ENCODE measurements at places on chromosomes 13 and 19. TPM values are rescaled to one million over a fixed set of nuclear protein-coding genes. Genes with fewer than 3 reads are reported as not detected.

ZNF540 gene
- total RNA-seq: 7.9 TPM

SBK2 gene
- total RNA-seq: not detected

SLAIN1 gene
- total RNA-seq: 3.5 TPM

LILRB2 gene
- 1.6 TPM for total RNA-seq

COQ8B gene
- total RNA-seq: 88.6 TPM

KIR2DL4 gene
- not detected for total RNA-seq

LILRA1 gene
- total RNA-seq: 1.2 TPM

ZNF135 gene
- 9.6 TPM for total RNA-seq

DIRAS1 gene
- not detected for total RNA-seq

SIGLECL1 gene
- not detected for total RNA-seq

WASF3 gene
- 45.4 TPM for total RNA-seq

GARIN5A gene
- not detected for total RNA-seq

MISP3 gene
- total RNA-seq: 1.8 TPM

COLGALT1 gene
- 84.3 TPM for total RNA-seq

GRCh38 chr19:41175801-41176777 is 16.9 kb upstream of the CYP2S1 start:
- peak; percentile 53 for DNase-seq

GRCh38 chr13:74203576-74203975 is 69.4 kb upstream of the KLF12 start:
- no peak for DNase-seq

DNA sequence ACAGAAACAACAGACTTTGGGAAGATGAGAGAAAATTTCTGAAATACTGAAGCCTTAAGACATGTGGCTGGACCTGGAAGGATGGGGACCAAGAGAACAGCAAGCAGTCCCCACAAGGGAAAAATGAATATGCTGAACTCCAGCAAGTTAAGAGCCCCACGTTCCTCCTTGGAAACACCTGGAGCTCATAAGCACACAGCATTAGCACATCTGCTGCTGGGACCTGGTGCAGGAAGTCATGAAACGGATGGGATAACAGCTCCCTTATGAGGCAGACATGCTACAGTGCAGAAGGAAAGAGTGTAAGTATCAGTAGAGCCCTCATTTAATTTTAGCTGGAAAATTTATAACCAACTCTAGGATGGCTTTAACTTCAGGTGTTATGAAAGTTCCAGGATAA is 67.3 kb downstream of the SLC15A1 start:
- DNase-seq: no peak

DNA sequence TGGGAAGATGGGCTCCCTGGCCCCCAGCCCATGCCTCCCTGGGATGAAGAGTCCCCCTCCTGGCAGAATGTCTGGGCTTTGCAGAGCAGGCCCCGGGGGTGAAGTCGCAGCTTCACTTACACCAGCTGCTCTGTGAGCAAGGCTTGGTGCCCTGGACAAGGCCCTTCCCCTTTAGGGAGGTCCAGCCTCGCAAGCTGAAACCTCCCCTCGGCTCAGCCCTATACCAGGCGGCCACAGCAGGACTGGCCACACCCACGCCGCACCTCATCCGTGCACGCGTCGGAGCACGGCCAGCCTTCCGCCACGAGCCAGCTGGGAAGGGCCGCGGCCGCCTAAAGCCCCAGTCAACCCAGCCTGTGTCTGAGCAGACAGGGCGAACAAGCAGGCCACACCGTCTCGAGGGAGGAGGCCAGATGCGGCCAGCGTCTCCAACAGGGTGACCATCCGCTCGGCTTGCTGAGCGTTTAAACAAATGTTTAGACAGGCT is 83.2 kb upstream of the MCF2L start:
- DNase-seq: peak; percentile 60

DNA sequence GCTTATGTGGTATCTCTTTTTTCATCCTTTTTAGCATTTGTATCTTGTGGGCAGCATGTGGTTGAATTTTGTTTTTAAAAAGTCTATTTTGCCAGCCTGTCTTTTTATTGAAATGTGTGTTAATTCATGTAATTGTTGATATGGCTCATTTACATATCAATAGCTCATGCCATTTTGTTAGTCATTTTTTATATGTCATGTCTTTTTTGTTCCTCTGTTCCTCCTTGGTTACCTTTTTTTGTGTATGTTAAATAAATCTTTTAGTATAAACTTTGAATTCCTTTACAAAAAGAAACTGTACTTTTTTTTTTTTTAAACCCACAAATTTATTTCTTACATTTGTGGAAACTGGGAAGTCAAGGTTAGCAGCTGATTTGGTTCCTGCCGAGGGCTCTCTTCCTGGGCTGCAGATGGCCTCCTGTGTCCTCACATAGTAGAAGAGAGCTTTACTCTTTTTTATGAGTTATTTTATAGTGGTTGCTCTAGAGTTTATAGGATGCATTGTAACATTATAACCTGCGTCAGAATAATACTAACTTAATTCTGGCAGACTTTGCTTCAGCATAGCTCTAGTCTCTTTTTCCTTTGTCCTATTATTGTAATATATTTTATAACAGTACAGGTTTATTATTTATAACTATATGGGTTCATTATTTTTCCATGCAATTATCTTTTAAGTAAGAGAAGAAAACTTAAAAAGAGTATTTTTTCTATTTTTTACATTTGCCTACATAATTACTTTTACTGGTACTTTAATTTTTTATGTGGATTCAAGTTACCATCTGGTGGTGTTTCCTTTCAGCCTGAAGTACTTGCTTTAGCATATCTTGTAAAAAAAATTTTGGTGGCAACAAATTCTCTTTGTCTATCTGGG is 86.3 kb downstream of the URI1 start:
- no peak for DNase-seq

DNA sequence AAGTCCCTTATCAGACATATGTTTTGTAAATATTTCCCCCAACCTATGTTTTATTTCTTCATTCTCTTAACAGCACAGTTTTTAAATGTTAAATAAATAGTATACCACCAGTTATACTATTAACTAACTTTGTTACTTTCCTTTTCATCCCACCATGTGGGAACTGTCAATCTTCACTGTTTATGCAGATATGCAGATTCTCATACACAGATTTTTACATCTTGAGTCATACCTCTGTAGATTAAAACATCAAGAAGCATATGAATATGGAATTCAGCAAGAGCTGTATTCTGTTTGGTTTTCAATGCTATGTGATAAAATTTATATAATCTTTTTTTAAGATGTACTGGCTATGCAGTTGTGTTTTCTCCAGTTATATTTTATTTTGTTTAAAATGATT is 566.3 kb downstream of the LIG4 start:
- DNase-seq: no peak

DNA sequence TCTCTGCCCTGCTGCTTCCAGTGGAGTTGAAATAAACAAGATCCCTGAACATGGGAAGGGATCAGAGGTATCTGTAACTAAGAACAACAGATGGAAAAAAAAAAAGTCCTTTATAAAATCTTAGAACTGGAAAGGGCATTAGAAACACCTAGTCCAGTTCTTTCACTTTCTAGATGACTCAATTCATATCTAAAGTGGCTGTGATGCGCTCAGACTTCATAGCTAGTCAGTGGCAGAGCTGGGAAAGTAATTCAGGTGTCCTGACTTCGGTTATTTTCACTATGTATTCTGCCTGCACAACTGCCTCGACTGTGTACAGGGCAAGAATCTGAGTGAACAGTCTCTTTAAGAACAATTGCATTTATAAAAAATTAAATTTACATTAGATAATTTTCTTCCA is 151.8 kb upstream of the TMTC4 start:
- DNase-seq: no peak

- DNase-seq: no peak
Measured at GRCh38 chr19:53977991-53978731, 13.3 kb upstream of the CACNG6 start.

DNA sequence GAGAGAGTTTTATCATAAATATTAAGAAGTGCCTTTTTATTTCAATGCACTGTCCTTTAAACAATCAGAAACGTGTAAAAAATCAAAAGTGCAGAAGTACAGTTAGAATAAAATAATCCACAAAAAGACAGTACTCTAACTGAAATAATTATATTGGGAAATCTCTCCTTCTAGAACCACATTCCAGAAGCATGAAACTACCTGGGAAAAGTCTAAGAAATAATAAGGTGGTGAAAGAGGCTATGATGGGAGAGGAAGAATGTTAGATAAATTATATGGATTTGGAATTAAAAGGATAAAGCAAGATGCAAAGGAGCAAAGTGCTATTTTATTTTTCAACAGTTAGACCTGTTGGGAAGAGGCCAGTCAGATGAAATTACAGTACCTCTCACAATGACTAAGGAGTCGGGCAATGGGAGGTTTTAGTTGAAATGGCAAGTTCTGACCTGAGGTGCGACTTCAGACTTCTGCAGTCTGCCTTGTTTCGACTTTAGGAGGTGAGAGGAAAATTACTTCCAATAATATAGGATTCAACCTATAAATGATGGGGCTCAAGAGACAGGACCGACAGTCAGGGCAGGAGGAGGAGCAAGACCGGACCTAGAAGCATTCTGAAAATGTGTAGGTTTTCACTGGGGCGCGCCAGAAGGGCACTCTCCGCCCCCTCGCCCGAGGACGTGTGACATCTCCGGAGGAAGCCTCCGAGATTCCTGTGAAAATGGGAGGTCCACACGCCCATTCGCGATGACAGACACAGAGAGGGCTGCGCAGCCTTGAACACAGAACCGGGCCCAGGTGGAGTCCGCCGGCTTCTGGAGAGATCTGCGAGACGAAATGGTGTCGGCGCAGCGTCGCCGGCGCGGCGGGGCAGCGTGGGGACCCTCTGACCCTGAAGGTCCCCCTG is 717 bp downstream of the SPRYD7 start:
- peak; percentile 13 for DNase-seq

DNA sequence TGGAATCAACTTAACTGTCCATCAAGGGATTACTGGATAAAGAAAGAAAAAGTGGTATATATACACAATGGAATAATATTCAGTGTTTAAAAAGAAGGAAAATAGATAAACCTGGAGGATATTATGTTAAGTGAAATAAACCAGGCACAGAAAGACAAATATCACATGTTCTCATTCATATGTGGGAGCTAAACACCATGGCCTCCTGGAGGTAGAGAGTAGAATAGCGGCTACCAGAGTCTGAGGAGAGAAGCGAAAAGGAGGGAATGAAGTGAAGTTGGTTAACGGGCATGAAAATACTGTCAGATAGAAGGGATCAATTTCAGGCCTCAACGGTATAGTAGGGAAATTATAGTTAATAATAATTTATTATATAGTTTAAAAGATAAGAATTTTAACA is 147.5 kb upstream of the OBI1 start:
- DNase-seq: no peak

DNA sequence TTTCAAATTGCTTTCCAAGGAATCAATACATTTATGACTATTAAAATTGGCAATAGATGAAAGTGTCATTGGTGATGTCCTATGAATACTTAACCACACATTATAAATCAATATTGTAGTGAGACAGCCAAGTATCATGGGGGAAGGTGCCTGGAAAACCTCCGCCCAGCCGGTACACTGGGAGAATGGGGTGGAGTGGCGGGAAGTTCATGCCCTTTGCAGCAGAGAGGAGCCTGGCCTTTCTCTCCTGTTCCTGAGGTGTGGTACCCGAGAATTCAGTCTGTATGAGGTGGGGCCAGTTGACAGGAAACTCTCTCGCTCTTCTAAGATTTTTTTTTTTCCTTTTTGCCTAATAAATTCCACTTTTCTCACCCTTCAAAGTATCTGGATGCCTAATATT is 25.4 kb upstream of the ABCC4 start:
- no peak for DNase-seq

GRCh38 chr19:46269101-46269500 is 27.7 kb upstream of the HIF3A start:
- DNase-seq: no peak

DNA sequence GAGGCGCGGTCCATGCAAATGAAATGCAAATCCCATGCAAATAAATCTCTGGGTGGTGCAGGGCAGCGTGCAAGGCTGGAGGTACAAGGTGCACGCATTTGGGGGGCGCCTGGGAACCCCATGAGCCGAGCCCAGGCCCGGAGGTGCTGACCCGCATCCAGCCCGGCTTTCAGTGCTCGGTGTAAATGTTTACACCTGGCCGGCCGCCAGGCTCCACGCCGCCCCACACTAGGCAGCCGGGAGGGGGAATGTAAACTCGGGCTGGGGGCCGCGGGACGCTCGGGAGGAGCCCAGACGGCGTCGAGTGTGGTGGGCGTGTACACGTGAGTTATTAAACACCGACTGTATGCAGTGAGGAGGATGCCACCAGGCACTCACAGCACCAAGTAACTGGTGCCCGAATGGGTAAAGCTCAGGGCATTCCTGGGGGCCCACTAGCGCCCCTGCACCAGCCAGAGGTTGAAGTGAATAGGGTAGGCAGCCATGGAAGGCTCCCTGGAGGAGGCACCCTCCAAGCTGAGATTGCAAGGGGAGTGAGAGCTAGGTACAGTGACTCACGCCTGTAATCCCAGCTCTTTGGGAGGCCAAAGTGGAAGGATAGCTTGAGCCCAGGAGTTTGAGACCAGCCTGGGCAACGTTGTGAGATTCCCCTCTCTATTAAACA is 17.2 kb downstream of the FUT6 start:
- no peak for DNase-seq

- peak; percentile 15 for DNase-seq
Measured at GRCh38 chr13:92355213-92355612, 871.4 kb upstream of the GPC6 start.

- no peak for DNase-seq
Measured at GRCh38 chr13:80668452-80668851, 327.5 kb upstream of the SPRY2 start.
